Occipital lobe (tissue), 3 donors: ENCODE measurements at places on chromosomes 5 and 9.

DNA sequence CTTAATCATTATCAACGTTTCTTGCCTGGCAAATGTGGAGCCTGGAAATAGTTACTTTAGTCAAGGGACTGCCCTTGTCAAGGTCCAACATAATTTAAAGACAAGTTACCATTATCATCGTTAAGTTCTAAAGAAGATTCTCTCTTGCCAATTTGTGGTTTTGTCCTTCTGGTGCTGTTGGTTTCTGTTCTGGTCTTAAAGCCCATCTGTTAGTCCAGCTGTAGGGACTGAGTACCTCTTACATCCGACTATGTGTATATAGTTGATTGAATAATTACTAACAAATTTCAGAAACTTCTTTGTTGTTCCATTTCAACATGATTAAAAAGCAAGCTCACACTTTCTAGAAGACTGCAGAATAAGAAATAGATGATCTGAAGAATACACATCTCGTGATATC, 1854.9 kb downstream of the MAT2B start:
- DNase-seq = no peak

- DNase-seq = no peak
Observed at GRCh38 chr5:1140818-1141189, 28.9 kb upstream of the SLC12A7 start.

- DNase-seq = no peak
Observed at GRCh38 chr5:73433982-73434342, 14.6 kb downstream of the FOXD1 start.

DNA sequence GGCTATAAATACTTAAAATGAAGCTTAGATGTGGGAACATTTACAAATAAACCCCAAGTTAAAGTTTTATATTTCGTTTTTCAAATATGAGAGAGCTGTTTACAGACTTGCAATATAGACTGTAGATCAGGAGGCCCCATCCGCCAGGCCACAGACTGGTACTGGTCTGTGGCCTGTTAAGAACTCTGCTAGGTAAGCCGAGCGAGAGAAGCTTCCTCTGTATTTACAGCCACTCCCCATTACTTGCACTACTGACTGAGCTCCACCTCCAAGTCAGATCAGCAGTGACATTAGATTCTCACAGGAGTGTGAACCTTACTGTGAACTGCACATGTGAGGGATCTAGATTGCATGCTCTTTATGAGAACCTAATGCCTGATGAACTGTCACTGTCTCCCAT, 561.4 kb upstream of the FAM174A start:
- DNase-seq = no peak

GRCh38 chr5:17079562-17079961, 137.9 kb upstream of the BASP1 start:
- DNase-seq = no peak

- no peak for DNase-seq
Observed at GRCh38 chr5:65778126-65778525, 56.1 kb downstream of the NLN start.

GRCh38 chr5:133421394-133421793, 190.9 kb downstream of the FSTL4 start:
- DNase-seq = no peak

DNA sequence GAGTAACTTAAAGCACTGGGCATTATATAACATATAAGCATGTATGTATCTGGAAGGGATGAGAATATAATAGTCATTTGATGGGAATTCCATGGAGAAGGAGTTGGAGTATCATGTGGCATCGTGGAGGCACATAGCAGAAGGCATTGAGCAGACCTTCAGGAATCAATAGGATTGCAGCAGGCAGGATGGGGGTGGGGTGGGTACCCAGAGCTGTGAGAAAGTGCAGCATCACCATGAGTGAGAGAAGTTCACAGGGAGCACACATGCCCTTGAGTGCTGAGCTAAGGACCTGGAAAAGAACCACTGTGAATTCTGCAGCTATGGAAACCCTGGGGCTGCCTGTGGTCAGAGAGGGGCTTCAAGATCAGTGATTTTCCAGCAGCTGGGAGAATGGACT, 57.3 kb downstream of the MED10 start:
- DNase-seq = no peak

DNA sequence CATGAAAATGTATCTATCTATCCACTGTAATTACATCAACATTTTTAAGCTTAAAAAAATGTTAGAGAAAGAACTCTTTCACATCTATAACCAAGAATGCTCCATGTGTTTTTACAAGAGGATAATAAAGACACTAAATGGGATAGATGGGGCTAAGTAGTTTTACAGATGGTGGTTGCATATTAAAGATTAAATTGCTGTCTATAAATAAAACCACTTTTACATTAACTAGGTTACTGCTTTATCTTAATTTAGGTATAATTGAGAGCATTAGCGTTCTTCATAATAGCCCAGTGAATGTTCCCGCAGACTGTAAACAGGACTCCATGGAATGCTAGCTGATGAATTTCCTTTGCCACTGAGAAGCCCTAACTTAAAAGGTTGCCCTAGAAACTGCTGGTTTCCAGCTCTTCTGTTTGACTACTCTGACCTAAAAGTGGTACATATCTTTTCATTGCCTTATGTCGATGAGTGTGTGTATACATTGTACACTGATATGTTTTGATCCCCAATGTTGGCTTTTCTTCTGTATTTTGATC, 117.9 kb downstream of the SGCD start:
- DNase-seq = no peak

DNA sequence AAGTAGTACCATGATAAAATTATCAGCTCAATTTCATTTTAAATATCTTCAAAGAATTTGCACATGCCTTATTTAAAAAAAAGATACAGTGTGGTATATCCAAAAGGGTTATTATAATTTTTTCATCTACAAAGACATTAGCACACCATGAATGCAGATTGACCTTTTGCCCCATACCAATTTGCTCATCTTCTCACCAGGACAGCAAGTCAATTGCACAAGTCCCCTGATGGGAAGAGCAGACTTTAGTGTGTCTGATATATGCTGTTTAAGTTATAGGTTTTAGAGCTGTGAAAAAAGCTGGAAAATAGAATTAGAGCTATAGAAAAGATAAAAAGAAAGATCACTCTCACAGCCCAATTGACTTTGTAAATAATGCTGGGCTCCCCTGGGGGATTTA, 325.8 kb upstream of the CDH6 start:
- no peak for DNase-seq

- DNase-seq = no peak
Observed at GRCh38 chr9:108374626-108375025, 481.2 kb downstream of the ACTL7B start.
